ENCODE measurements at places on chromosomes 3 and 15.

GRCh38 chr15:53747501-53748068 is 11.9 kb downstream of the WDR72 start:
- no peak for DNase-seq

- no peak for DNase-seq
Measured at GRCh38 chr15:51714162-51714561, 23.3 kb downstream of the LYSMD2 start.

GRCh38 chr15:100254691-100255090 is 87.1 kb downstream of the ADAMTS17 start:
- no peak for DNase-seq

DNA sequence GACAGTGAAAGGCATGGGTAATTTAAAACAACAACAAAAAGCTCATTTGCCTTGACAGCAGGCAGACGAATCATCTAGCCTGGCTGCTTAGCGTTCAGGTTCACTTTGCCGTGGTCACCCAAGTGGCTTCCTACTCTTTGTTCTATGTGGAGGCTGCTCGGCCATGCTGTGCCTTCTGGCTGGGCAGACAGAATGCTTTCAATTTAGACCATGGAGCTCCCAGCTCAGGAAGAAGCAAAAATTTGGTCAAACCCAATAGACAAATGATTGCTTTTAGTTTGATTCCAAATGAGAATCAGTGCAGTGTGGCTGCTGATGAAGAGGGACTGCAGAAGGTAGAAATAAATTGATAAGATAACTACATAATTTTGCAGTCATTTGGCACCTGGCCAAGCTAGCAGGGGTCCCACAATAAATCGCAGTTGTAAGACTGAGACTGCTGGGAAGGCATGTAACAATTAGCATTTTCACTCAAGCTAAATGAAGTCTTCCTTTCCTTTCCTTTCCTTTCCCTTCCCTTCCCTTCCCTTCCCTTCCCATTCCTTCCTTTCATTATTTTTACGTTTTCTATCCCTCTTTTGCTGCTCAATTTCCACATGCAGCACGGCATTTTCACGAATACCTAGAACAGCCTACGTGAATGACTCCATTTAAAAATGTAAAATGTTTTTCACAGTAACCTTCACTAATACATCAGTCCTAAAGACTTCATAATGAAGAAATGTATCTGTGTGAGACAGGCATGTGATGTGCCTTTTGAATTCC is 360.4 kb upstream of the TGFBR2 start:
- DNase-seq = no peak

GRCh38 chr3:58188921-58189451 is 21.8 kb downstream of the DNASE1L3 start:
- no peak for DNase-seq

- DNase-seq = no peak
Measured at GRCh38 chr3:4392992-4393391, 74.1 kb downstream of the SUMF1 start.

DNA sequence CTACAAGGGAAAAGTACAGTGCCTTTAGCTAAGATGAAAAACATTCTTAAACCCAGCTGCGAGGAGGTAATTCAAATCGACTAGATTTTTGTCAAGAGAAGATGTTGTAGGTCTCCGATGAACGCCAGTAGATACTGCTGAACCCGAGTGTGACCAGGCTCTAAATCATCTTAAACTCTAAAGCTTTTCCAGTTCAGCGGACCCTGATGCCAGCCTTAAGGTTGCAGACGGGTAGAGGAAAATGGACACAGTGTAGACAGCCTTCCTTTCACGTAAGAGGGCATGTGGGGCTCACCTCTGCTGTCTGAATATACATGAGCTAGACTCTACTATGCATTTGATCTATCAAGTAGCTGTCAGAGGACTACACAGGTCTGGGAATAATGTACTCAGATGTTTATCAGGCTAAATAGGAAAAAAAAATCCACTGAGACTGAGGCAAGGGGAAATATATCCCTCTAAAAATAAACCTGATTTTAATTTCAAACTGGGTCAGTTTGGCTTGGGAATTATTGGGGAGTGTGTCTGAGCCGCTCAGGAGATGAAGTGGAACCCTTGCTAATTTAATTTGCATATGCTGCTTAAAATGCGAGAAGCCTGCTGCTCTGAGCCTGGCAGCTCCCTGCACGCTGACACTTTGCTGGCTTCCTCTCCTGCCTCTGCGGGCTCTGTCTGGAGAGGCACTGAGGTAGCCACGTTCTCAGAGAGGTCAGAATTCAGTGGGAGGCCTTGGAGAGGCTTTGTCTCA is 151.9 kb downstream of the CADPS start:
- no peak for DNase-seq

DNA sequence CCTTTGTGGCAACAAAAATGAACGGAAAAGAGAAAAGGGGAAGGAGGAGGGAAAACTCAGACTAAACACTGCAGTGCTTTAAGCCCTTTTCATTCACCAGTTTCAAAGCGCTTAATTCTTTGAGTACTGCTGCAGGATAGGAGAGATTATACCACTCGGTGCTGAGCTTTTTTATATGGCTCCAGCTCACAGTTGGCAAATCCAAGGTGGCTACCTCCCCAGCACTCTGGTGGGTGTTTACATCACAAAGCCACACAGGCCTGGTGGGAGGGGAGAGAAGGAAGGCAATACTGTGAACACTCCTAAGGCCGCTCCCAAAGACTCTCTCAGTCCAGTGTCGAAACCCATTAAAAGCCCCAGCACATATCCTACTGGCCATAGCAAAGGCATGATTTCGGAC is 191.4 kb downstream of the STT3B start:
- DNase-seq = no peak

DNA sequence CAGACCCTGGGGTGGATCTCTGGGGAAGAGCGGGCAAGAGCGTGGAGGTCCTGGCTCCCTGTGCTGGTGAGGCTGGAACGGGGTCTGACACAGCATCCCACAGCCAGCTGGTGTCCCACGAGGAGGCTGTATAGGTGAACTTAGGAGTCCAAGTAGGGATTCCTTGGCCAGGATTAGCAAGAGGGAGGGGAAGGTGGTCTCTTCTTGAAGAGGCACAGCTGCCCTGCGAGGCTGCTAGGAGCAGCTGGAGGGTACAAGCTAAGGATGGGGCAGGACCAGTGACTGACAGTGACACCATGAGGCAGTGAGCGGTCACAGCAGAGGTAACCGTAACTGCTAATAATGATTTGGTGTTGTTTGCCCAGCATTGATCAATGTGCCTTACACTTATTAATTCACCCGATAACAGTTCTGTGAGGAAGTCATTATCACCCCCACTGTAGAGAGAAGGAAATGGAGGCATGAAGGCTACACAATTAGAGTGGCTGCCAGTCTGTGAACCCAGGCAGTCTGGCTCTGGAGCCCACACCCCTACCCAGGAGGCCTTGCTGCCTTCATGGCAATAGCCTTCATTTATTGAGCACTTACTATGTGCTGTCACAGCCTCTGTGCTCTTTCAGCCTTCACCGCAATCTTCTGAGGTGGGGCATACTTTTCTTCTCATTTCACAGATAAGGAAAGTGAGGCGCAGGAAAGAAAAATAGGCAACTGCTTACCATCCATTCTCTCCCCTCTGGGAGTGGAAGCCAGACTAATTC is 59.4 kb downstream of the TMEM44 start:
- DNase-seq = peak; percentile 43

DNA sequence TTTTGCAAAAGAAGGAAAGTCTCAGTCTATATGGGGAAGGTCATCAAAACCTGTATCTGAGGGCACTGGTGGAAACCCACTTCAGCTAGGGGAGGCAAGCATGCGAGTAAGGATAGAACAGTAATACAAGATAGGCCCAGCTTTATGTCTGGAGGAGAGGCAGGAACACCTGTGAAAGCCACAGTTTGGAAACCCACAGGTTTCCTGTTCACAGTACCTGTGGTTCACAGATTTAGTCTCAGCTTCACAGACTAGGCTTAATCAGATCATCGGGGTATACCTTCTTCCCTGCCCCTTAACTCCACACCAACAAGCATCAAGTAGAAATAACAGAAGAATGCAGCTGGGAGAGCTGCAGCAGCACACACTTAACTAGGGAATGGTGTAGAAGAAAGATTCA is 36.2 kb downstream of the C2CD4B start:
- no peak for DNase-seq

DNA sequence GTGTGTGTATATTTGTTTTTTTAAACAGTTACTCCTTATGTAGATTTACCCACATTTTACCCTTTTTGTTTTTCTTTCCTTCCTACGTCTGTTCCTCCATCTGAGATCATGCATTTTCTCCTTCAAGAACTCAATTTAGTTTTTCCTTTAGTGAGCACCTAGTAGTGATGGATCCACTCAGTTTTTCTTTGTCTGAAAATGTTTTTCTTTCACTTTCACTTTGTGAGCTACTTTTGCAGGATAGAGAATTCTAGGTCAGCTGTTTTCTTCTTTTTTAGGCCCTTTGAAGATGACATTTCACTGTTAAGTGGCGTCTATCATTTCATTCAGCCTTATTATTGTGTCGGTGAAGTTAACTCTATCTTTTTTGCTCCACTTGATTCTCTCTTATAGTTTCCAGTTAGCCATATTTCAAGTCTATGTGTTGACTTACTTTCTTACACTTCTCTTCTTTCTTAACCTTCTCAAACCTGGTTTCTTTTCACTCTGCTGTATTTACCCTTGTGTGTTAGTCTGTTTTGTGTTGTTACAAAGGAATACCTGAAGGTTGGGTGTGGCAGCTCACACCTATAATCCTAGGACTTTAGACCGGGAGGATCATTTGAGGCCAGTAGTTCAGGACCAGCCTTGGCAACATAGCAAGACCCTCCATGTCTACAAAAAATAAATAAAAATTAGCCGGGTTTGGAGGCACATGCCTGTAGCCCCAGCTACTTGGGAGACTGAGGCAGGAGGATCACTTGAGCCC is 55.8 kb downstream of the PRKCI start:
- DNase-seq = no peak

DNA sequence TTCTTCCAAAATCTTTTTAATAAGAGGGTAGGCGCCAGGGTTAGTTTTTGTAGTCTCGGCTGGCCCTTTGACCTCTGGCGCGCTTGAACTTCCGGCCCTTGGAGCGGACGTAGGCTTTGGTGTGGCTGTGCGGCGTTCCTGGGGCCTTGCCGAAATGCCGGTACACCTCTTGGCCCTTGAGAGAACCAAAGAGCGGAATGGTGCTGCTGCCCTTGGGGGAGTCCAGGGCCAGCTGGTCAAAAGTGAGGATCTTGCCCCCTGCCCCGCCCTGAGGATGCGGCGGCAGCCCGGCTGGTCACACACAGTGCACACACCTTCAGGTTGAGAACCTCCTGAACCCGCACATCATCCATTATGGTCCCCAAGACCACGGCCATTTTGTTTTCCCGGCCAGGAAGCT is 20.0 kb upstream of the CHRNB4 start:
- DNase-seq = no peak

- no peak for DNase-seq
Measured at GRCh38 chr3:177647341-177647740, 450.1 kb upstream of the TBL1XR1 start.

DNA sequence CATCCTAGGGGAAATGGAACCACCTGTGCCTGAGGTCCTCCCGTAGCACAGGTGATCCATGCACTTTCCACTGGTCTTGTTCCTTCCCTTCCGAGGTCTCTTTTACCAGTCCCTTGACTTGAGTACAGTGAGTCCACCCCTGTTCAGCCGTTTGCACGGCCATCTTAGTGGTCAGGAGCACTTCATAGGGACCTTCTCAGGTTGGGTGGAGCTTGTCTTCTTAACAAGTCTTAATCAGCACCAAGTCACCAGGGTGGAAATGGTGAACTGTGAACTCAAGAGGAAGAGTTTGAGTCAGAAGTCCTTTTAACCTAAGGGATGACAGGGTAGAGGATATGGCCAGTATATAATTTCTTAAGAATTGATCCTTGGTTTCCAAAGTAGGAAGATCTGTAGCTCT is 21.4 kb downstream of the ARL8B start:
- no peak for DNase-seq

DNA sequence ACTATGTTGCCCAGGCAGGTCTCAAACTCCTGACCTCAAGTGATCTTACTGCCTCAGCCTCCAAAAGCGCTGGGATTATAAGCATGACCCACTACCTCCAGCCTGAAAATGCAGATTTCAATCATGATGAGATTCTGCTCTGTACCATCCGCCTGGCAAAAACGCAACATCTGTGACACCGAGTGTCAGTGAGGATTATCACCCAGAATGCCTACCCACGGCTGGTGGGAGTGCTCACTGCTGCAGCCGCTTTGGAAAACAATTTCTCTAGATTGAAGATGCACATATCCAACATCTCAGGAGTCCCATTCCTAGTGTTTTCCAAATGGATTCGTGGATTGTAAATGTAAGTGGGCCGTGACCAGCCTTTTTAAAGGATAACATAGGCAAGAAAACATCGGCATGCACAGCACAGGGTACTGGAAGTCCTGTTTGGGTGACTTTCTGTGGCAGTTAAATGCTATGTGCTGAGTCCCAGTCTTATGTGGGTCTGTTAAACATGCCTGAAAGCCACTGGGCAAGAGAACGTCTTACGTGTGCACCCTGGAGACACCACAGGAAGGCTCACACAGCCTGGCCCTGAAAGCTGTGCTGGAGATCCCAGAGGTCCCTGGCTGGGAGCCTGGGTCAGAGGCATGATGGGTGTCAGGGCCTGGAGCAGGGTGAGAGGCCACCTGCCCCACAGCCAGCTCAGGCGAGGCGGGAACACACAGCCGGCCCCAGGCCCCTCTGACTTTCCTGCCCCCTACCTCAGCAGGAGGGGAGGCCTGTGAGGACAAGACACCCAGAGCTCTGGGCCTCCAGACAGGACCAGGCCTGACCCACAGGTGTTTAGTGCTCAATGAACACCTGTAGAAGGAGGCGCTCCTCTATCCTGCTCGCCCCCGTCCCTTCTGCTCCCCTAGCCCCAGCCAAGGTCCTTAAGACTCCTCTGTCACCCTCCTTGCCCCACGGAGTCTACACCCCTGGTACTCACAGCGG is 918 bp downstream of the PRSS50 start:
- no peak for DNase-seq

DNA sequence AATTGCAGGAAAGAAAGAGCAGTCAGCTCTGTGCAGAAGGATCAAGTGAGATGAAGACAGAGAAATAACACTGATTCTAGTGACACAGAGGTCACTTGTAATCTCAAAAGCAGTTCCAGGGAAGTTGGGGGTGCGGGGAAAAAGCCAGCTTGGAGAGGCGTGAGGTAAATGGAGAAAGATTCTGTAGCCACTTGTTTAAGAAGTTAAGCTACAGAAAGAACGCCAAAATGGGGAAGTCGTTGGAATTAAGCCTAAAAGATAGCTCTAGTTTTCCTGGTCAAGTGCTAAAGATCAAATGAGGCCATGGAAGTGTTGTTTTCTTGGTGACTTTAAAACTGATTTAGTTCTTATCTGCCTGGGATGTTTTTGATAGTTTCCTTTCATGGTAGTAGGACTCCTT is 152.0 kb downstream of the GREM1 start:
- no peak for DNase-seq

DNA sequence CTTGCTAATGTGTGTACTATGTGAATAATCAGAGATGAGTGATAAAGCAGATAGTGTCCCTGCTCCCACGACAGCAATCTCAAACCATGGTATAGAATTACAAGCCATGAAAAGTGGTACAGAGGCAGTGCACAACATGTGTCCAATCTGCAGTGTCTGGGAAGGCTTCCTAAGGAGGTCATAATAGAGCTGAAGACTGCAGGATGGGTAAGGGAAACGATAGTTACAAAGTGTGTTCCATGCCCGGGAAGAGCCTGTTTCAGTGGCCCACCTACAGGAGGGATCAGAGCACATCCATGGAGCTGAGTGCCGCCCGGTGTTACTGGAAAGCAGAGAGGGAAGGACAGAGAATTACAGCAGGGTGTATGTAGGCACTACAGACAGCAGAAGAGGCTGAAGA is 48.9 kb downstream of the PAK2 start:
- DNase-seq = no peak

GRCh38 chr3:4900298-4900697 is 78.9 kb upstream of the BHLHE40 start:
- no peak for DNase-seq
